Mesothelial cell of epicardium (in vitro differentiated cells): ENCODE measurements at places on chromosomes 12 and 14.

DNA sequence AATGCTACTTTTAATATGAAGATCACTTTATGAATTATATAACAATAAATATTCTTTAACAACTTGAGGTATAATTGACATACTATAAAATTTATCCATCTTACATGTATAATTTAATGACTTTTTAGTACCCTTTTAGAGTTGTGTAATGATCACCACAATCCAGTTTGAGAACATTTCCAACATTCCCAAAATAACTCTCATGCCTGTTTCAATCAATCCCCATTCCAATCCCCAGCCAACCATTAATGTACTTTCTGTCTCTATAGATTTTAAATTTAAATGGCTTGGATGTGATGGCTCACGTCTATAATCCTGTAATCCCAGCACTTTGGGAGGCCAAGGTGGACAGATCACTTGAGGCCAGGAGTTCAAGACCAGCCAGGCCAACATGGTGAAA, 23.5 kb upstream of the FRMD6 start:
- no peak for DNase-seq

DNA sequence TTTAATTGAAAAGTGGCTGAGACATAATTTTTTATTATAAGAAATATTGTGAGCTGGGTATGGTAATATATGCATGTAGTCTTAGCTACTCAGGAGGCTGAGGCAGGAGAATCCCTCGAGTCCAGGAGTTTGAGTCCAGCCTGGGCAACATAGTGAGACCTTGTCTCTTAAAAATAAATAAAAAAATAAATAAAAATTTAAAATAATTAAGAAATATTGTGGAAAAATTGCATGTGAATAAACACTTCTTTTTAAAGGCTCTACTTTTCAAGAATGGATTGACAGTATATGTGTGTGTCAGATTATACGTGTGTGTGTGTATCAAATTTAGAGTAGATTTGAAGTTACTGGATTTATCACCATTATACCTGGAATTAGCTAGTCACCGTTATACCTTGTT, 43.2 kb downstream of the ERC1 start:
- no peak for DNase-seq

- DNase-seq: no peak
Measured at GRCh38 chr12:106226884-106227640, 20.8 kb downstream of the CKAP4 start.

DNA sequence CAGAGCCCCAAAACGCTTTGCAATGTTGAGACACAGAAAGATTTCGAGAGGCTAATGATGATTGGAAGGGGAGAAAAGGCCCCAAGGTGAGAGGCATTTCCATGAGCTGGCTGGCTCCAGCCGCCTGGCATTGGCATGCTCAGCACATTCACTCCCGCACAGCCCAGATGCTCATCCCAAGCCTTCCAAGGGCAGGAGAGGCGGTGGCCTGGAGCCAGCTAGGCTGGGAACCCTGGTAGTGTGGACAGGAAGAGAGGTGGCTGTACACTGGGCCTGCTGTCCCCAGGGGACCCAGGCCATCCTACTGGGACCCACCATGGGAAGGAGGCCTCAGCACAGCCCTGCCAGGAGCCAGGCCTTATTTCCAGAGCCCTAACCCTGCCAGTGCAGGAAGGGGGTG, 72.2 kb downstream of the SPTB start:
- no peak for DNase-seq

DNA sequence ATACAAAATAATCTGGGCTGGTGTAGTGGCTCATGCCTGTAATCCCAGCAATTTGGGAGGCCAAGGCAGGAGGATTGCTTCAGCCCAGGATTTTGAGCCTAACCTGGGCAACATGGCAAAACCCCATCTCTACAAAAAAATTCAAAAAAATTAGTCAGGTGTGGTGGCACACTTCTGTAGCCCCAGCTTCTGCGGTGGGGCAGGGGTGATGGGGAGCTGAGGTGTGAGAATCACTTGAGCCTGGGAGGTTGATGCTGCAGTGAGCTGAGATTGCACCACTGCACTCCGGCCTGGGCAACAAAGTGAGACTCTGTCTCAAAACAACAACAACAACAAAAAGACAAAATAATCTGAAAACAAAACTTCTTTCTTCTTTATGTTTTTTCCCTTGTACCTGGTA, 66.0 kb downstream of the TC2N start:
- DNase-seq: no peak

DNA sequence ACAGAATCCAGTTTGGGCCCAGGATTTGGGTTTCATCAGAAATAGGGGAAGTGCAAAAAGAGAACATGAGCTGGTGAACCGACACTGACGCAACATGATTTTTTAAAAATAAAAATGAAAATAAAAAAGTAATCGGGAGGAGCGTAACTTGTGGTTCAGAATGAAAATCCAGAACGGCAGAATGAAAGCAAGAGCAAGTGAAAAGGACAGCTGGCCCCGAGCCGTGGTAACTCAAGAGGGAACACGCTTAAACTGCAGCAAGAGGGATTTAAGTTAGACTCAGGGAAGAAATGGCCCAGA, 1.6 kb downstream of the SLC6A12 start:
- no peak for DNase-seq

- no peak for DNase-seq
Measured at GRCh38 chr14:33120341-33120740, 181.7 kb downstream of the NPAS3 start.

DNA sequence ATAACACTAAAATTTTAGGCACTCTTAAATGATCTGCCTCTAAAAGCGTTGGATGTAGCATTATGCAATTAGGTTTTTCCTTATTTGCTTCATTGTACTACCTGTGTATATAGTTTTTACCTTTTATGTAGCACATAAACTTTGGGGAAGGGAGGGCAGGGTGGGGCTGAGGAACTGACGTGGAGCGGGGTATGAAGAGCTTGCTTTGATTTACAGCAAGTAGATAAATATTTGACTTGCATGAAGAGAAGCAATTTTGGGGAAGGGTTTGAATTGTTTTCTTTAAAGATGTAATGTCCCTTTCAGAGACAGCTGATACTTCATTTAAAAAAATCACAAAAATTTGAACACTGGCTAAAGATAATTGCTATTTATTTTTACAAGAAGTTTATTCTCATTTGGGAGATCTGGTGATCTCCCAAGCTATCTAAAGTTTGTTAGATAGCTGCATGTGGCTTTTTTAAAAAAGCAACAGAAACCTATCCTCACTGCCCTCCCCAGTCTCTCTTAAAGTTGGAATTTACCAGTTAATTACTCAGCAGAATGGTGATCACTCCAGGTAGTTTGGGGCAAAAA, 4.1 kb downstream of the CDKN1B start:
- no peak for DNase-seq

GRCh38 chr12:76859611-76860010, 19.2 kb downstream of the CSRP2 start:
- no peak for DNase-seq

DNA sequence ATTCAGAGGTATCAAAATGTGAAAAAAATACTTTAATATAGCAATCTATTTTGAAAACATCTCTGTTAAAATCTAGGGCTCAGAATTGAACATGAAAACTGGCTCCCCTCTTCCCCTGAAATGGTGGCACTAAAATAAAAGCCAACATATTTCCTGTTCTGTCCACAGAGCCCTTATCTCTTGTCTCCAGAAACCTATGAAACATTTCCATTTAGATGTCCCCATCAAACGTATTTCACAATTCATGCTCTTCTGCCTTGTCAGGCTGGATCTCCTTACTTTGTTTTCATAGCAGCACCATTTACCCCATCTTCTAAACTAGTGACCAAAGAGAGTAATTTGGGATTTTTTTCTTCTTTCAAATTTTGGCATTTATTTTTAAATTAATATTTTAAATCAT, 42.4 kb downstream of the PDE3A start:
- no peak for DNase-seq

GRCh38 chr14:81534510-81535074, 939 bp upstream of the SEL1L start:
- no peak for DNase-seq

DNA sequence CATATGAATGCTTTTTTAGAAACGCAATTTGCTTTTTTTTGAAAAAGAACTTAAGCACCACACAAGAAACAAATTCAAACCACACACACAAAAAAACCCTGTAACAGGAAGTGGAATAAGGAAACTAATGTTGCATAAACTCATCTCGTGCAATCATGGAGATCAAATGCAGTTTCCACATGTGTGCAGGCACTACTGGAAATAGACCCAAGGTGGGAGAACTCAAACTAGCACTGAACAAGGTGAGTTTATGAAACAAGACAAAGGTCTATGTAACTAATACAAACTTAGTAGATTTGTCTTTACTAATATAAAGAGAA, 17.5 kb downstream of the NIN start:
- no peak for DNase-seq

- peak; percentile 20 for DNase-seq
Measured at GRCh38 chr14:82855912-82856391, 1322.3 kb upstream of the SEL1L start.

DNA sequence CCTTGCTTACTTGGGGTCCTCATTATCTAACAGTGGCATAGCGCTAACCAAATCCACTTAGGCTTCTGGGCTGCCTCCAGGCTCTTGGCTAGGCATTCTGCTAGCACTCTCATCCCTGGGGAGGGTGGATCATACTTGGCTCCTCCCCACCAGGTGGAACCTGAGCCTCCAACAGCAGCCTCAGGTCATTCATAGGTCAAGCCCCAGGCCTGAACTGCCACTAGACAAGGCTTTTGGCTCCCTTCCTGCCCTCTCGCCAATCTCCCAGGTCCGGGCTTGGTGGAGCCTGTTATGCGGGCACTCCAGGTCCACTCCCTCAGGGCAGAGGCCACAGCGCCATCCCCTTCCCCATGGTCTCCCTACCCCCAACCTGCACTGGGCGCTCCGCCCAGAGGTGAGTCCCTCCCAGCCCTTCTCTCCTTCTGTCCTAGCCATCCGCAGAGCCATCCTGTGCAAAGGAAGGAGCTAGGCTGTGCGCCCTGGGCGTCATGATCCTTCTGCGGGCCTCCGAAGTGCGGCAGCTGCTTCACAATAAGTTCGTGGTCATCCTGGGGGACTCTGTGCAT, 154.9 kb upstream of the AMIGO2 start:
- no peak for DNase-seq

DNA sequence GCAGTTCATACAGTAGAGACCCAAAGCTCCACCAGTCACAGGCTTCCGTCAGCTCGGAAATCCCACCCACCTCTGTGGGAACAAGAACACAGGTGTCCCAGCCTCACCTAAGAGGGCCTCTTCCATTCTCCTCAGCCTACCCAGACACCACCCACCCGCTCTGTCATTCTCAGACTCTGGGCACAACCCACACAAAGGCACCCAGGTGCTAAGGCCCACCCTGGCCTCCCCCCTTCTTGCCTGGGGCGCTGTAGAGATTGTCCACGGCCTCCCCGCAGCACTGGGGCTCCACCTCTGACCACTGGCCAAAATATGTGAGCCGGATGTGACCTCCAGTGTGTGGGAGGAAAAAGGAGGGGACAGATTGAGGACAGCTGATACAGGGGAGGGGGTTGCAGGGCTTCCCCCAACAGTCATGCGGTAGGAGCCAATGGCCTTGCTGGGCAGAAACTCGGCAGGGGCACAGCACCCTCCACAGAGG, 14.2 kb downstream of the RPS6KL1 start:
- no peak for DNase-seq

DNA sequence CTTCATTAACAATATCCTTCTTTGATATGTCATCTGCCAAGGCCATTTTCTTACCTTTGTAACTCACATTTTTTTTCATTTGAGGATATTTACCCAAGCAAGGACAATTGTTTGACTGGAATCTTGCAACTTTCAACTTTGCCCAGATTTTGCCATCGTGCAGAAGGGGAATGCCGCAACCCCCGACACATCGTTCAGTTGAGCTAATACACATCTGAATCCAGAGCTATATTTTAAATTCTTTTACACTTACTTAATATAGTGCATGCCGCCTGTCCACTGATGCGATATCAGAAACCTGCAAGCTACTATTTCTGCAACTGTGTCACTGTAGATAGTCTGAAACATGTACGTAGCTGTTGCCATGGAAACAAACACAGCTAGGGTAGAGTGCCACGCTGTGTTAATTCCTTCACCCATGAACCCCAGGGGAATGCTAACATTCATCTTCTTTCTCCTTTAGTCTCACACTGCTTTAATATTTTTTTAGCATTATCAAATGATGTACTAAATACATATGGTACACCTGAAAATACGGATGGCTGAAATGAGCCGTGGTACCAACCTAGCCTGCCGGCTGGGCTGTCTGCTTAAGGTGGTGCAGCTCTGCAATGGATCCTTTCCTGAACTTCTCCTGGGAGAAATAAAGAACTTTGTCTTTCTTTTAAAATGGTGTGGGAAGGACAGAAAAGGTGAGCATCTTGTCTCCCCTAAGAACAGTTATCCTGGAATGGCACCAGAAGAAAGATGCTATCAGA, 77.0 kb upstream of the FOXN3 start:
- no peak for DNase-seq

GRCh38 chr14:103282932-103283331, 51.1 kb upstream of the EIF5 start:
- no peak for DNase-seq

DNA sequence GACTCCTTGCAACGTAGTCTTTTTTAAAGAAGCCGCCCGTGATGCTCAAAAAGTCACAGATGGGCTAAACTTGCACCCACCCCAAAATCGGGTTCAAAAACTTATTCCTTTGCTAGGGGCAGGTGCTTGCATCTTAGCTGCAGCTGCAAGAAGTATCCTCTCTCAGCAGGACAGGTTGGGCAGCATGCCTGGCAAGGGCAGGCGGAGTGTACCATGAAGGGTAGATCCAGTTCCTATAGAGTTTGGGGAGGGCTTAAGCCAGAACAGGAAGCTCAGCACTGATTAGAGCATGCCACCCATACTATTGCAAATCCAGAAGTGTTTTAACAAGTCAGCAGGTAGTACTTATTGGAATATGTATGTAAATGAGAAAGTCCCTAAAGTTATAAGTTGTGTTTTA, 48.7 kb downstream of the CPM start:
- DNase-seq: no peak

DNA sequence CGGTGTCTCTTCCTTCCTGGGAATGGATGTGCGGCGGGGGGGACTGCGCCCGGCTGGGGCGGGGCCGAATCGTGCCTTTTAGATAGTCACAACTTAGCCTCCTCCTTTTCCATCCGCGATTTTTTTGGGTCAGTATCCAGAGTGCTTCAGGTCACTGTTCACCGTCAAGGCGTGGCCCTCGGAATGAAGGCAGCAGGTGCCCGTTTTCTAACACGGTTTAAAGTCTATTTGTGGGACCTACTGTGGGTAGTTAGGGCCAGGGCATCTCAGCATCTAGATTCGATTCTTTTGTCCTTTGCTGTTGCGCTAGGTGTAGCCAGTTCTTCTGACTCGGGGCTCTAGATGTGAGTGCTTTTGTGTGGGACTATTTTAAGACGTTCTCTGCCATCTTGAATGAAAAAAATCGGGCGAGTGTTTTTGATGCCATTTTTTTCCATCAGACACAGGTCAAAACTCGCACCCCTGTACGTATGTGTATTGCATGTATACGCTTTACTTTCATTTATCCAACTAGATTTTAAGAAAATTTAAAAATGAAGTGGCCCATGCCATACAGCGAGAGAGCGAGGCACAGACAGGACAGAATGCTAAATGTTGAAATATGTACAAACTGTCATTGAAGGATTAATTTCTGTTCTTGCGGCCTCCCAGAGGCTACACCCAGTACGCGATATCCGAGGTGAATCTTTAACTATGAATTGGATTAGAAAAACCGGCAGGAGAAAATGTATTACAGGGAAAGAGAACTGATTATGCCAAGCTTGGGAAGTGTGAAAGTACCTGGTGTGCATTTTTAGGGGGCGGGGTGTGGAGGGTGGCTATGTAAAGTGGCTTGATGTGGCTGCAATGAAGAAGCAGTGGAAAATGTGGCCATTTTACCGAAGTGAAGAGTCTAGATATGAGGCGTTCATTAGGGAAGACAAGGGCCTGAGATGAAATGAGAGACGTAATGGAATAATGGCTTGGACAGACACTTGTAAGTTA, 835 bp downstream of the VEZT start:
- DNase-seq: no peak

GRCh38 chr12:14400599-14400998, 35.1 kb downstream of the ATF7IP start:
- no peak for DNase-seq
